ENCODE measurements at places on chromosomes 3 and 15.

DNA sequence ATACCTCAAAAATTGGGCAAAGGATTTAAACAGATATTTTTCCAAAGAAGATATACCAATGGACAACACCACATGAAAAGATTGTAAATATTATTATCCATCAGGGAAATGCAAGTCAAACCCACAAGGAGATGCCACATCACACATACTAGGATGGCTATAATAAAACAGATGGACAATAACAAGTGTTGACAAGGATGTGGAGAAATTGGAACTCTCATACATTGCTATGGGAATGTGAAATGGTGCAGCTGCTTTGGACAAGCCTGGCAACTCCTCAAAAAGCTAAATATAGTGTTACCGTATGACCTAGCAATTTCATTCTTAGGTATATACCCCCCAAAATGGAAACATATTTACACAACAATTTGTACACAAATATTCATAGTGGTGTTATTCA is 59.3 kb downstream of the PPCDC start:
- no peak for DNase-seq

DNA sequence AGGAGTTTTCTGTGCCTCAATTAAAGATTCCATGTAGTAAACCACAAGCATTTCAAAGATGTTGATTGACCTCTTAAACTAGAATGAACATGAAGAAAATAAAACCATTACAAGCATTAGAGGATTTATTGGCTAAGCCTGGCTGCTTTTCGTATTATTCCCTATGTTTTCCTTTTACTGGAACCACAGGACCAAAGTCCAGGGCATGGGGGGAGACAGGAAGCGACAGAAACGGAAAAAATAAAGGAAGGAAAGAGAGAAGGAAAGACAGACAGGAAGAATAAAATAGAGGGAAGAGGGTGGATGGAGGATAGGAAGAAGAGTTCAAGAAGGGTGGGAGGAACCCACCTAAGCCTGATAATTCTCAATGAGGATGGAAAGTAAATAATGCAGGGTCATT is 169.9 kb downstream of the SHQ1 start:
- no peak for DNase-seq

DNA sequence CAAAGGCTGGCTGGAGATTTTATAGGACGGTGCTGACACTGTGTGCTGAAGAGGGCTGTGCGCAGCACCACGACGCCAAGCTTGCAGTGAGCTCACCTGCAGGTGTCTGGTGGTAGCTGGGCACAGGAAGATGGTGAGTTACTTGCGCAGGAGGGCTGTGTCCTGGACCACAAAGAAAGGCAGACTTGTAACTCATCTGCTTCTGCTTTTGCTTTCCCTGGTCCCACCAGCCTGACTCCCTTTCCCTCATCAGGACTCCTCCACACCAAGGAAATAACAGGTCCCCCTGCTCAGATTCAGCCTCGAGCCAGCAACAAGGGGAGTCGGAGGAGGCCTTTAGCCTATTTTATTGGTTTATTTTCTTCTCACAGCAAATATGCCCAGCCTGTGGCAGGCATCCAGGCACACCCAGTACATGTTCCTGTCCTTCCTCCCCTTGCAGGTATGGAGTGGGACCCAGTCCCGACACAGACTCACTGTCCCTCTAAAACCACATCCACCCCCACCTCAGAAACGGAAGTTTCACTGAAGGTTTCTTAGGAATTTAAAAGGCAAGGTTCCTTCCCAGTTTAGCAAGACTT is 35.6 kb upstream of the FLNB start:
- DNase-seq, result no peak

DNA sequence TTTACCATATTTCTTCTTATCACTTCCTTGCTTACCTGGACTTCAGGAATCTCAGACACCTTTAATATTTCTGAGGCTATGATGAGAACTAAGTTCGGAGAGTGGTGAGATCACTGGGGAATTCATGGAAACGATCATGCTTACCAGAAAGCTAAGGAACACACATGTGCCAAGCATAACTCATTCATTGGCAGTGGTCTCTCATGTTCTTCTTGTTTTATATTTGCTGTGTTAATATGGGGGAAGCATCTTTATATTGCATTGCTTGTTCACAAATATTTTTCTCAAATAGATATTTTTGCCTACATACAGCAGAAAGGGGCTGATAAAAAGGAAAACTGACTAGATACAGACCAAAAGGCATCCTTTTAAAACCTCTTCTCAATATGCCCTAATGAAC is 55.8 kb downstream of the COL6A6 start:
- no peak for DNase-seq

GRCh38 chr15:50906954-50907600 is 1.4 kb upstream of the AP4E1 start:
- DNase-seq, result peak; percentile 85

DNA sequence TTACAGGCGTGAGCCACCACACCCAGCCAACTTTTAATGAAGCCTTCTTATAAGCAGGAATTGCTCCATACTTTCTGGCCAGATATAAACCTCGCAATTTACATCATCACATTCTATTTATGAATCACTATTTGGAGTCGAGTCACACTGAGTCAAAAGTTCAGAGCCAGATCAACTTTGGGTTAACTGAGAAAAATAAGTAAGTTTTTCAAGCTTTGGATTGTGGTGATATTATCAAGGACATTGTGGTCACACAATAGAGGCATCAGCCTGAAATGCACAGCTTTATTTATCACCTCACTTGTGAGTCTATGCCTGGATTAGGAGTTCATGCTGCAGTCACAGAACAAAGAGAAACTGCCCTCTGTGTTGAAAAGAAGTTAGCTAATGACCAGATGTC is 1163.5 kb downstream of the ROBO1 start:
- no peak for DNase-seq

- DNase-seq, result peak; percentile 85
Measured at GRCh38 chr15:74291101-74292071, 55.3 kb downstream of the CCDC33 start.

DNA sequence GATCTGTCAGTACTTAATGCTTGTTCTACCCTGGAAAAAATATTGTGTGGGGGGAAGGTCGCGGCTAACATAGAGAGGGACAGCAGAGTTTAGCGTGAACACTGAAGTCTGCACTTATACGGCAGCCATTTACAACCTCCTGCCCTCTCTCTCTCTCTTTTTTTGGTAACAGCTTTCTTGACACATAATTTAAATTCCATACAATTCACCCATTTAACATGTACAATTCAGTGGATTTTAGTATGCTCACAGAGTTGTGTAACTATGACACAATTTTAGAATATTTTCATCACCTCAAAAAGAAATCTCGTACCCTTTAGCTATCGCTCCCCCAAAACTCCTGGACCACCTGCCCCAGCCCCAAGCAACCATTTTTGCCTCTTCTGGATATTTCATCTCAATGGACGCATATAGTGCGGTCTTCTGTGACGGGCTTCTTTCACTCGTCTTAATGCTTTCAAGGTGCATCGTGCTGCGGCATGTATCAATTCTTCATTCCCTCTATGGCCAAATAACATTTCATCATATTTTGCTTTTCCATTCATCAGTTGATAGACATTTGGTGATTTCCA is 141.8 kb downstream of the XXYLT1 start:
- no peak for DNase-seq

GRCh38 chr3:62051506-62051905 is 321.8 kb downstream of the FEZF2 start:
- DNase-seq, result no peak

- no peak for DNase-seq
Measured at GRCh38 chr3:188229177-188229576, 75.2 kb downstream of the LPP start.

DNA sequence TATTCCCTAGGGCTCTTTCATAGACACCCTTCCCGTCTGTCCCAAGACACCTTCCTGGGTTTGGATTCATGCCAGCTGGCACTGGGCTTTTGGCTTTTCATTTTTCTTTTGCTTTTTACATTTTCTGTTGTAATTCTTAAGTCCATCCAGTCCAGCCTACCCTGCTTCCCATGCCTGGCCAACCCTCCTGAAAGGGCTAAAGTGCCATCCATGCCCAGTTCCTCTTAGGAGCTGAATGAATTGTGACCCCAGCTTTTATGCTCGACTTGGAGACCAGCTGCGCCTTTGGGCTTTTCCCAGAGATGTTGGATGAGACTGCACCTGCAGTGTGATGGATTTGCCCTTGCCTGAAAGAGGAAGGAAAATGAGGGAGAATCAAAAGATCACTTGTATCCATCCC is 25.8 kb downstream of the LRRN1 start:
- no peak for DNase-seq

- no peak for DNase-seq
Measured at GRCh38 chr15:36301947-36302346, 277.5 kb upstream of the CDIN1 start.
